Stimulated activated CD4-positive, alpha-beta T cell treated with anti-CD3 and anti-CD28 coated beads, Interleukin-15, amount 100 ng/mL, for 24 hours (primary cell): ENCODE measurements at places on chromosomes 7 and 10.

GRCh38 chr10:32412499-32412853 lies 33.5 kb upstream of the CCDC7 start:
- DNase-seq = no peak

GRCh38 chr10:103350175-103350516 lies 794 bp downstream of the PCGF6 start:
- DNase-seq = no peak

DNA sequence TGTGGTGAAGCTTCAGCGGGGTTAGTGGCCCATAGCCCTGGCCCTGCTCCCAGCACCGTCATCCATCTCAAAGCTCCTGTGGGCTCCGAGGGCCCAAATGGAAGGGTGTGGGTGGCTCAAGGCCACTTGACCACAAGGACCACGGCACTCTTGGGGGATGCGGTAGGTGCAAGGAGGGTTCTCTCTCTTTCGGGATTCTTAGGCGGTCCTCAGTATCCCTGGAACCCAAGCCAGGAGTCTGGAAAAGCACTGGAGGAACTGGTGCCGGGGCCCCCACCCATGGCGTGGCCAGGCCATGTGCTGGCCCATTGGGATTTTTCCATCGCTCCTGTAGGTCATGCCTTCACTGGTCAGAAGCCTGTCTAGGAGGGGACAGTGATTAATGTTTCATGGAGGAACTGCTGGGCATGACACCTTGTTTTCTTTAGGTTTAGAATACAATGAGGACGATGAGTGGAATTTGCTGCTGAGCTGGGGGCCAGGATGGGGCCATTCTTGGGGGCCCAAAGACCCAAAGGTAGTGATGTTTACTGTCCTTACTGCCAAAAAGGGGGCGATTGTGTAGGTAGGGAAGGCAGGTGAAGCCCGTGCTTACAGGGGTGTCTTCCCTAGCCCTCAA lies 16.7 kb downstream of the AQP1 start:
- DNase-seq = no peak

GRCh38 chr10:124120410-124121061 lies 27.1 kb upstream of the CHST15 start:
- no peak for DNase-seq

DNA sequence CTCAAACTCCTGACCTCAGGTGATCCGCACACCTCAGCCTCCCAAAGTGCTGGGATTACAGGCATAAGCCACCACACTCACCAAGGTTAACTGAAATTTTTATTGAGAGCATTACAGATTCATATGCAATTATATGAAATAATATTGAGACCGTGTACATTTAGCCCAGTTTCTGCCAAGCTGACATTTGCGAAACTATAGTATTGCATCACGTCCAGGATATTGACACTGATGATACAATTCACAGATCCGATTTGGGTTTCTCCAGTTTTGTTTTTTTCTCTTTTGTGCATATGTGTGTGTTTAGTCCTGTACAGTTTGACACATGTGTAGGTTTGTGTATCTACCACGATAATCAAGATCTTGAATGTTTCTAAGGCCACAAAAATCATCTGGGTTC lies 627.9 kb upstream of the FOXK1 start:
- DNase-seq = no peak

GRCh38 chr7:19964246-19964645 lies 190.8 kb upstream of the TMEM196 start:
- DNase-seq = no peak

- no peak for DNase-seq
Observed at GRCh38 chr7:24725554-24726241, 31.6 kb downstream of the GSDME start.

GRCh38 chr10:60650378-60650800 lies 127.9 kb upstream of the CDK1 start:
- no peak for DNase-seq

DNA sequence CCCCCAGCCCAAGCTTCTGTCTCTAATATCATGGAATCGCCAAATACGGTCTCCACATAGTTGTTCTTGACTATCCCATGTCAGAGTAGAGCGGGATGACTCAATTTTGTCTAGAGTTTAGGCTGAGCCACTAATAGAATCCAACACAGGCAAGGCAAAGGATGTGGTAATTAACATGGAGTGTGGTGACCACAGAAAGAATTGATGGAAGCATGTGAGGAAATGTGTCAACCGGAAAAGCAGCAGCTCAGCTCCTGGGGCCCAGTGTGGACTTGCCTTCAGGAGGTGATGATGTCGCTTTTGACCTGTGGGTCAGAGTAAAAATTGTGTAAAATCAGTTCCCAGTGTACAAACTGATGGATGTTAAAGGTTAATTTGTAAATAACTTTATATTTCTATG lies 139.3 kb upstream of the KLF6 start:
- DNase-seq = no peak

GRCh38 chr10:129464251-129464650 lies 2.8 kb upstream of the MGMT start:
- no peak for DNase-seq

- no peak for DNase-seq
Observed at GRCh38 chr7:86846494-86847190, 202.9 kb downstream of the GRM3 start.

DNA sequence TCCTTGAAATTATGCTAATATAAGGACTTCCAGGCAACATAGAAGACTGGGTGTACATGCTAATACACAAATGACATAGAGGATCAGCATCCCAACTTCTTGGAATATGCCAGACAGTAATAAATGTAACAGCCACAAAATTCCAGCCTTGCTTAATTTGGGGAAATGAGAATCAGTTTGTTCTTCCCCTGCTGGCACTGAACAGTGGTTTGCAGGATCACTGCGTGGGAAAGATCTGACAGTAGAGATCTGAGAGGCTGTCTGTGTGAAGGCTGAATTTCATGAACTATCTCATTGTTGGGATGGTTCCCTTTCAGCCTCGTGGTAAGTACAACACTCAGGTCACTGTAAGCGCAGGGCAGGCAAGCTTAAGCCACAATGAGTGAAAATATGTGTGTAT lies 1078.0 kb downstream of the LRMDA start:
- no peak for DNase-seq

DNA sequence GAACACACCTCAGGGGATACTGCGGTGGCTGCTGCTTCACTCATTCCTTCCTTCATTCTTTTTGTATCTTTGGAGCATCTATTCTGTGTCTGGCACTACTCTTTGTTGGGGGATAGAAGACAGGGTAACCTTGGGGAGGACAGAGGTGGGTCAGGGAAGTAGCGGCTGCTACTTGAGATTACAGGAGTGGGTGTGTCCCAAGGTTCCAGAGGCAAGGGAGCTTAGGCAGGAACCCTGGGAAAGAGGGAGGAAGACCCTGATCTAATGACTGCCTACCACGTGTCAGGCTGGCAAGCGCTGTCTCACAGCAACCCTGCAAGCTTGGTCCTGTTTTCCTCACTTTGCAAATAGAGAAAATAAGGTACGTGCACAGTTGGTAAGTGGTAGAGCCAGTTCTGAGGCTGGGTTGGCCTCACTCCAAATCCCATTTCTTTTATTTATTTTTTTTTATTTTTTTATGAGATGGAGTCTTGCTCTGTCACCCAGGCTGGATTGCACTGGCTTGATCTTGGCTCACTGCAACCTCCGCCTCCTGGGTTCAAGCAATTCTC lies 985.9 kb upstream of the ZNF722 start:
- DNase-seq = no peak

DNA sequence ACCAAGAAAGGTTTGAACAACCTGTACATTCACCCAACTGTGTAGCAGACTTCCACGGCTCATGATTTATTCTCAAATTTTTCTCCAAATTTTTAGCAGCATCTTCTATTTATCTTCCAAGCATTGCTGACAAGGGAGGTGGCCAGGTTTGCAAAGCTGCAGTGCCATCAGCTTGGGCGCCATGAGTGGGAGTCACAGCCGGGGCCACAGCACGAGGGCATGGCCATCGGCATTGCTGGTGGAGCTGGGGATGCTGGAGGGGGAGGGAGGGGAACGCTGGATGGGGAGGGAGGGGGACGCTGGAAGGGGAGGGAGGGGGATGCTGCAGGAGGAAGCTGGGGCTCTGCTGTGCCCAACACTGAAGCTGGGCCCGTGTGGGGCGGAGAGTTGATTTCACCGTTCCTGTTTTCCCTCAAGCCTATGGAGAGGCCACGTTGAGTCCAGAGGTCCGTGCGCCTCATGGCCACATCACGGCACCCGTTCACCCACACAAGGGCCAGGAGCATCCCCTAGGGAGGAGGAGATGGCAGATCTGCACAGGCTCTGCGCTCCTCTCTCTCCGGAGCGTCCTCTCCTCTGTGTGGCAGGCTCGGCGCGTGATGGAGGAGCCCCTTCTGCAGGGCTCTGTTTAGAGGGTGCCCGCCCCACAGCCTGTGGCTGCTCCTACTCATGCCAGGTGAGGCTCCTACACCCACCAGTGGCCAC lies 520.2 kb downstream of the DNAJB6 start:
- DNase-seq = no peak

- DNase-seq = no peak
Observed at GRCh38 chr10:121137533-121137932, 286.4 kb downstream of the WDR11 start.

- no peak for DNase-seq
Observed at GRCh38 chr7:129343099-129343700, 91.0 kb upstream of the STRIP2 start.

DNA sequence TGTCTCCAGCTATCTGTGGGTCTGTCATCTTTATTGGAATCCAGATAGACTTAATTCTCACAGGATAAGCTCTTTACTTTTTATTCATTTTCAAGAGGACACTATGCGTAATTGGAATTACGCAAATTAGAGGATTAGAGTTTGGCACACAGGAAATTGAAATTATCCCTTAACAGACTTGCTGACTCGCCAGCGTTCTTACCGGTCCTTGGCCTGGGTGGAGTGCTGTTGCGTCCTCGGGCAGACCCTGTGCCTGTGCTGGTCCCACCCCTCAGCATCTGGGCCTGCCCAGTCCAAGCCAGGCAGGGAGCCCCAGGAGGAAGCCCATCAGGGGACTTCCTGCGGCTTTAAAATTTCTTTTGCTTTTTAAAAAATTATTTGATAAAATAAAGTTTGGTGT lies 101.8 kb downstream of the MKI67 start:
- DNase-seq = no peak

GRCh38 chr10:78802866-78803265 lies 265.9 kb upstream of the ZMIZ1 start:
- DNase-seq = no peak

DNA sequence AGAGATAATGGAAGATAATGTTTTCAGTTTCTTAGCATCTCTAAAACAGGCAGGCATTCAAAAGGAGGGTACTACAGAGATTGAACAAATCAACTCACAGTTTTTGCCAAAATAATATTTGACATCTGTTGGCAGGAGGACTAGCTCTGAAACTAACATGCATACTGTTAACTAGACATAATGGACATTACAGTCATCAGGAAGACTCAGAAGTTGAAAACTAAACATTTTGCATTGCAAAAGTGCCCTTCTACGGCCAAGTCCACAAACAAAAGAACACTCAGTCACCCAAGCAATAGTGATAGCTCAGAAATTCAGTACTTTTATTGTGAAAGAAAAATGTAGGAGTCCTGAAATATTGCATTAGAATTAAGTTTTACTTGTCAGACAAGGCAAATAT lies 399.0 kb downstream of the HGF start:
- no peak for DNase-seq

- DNase-seq = no peak
Observed at GRCh38 chr7:79471699-79472098, 18.2 kb upstream of the MAGI2 start.
